Activated CD4-positive, alpha-beta T cell treated with anti-CD3 and anti-CD28 coated beads, Interleukin-2, amount 10 ng/mL, durations not matched to agents 7 days and 5 days (primary cell): ENCODE measurements at places on chromosomes 5 and 9. TPM values are rescaled to one million over a fixed set of nuclear protein-coding genes. Genes with fewer than 3 reads are reported as not detected.

The KCNN2 gene
- not detected for total RNA-seq

GRCh38 chr5:57836921-57837320 is 354.3 kb upstream of the ACTBL2 start:
- DNase-seq = no peak

The FOXD1 gene
- not detected for total RNA-seq

GRCh38 chr9:23740531-23740930 is 85.5 kb downstream of the ELAVL2 start:
- no peak for DNase-seq

The C6 gene
- not detected for total RNA-seq
